ENCODE measurements at places on chromosomes 5 and 9. TPM values are rescaled to one million over a fixed set of nuclear protein-coding genes. Genes with fewer than 3 reads are reported as not detected.

GRCh38 chr9:13567833-13568232 is 288.3 kb upstream of the MPDZ start:
- no peak for DNase-seq

DNA sequence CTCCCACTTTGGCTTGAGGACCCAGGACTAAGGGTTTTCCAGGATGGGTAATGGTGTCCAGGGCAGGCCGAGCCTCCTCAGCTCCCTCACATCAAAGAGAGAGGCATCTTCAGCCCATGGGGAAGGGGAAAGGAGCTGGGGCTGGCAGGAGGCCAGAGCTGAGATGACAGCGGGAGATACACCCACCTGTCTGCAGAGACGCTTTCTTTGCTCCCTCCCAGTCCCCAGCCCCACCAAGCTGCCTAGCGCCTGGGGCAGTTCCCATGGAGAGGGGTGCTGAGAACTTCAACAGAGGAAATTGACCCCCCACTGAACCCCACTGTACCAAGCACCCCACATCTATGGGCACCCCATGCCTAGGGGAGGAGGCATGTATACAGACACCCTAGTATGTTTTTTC is 10.6 kb downstream of the PCDH1 start:
- no peak for DNase-seq

GRCh38 chr5:38795986-38796741 is 49.6 kb upstream of the OSMR start:
- DNase-seq, result no peak

DNA sequence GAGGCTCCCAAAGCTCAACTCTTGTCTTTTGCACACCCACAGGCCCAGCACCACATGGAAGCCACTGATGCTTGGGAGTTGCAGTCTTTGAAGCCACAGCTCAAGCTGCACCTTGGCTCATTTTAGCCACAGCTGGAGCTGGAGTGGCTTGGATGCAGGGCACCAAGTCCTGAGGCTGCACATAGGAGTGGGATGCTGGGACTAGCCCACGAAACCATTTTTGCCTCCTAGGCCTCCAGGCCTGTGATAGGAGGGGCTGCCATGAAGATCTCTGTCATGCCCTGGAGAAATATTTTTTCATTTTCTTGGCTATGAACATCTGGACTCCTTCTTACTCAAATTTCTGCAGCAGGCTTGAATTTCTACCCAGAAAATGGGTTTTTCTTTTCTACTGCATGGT is 438.5 kb upstream of the TNC start:
- DNase-seq, result no peak

DNA sequence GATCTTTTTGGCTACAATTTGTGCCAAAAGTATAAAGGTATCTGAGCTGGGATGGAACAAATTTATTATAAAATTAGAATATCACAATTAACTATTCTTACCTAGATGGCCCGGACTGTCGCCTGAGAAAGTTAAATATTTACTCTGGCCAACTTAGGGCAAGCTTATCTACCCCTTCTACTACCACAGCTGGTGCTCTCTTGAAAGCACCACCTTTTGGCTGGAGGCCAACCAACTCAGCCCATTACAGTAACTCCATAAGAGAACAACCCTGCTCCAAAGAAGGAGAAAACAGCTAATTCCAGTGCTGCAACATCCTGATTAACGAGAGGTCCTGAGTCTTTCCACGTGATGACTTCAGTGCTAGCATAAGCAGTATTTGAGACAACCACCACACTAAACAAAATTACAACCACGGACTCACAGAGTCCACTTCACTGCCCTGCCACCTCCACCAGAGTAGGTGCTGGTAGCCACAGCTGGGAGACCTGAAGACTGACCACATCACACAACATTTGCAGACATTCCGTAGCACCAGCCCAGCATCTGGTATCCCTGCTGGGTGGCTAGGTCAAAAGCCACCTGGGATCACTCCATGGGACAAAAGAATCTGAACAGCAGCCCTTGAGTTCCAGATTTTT is 43.2 kb downstream of the RGMB start:
- DNase-seq, result no peak

FAM169A gene
- 7.4 TPM for total RNA-seq

- DNase-seq, result no peak
Observed at GRCh38 chr5:39076101-39076756, 2.0 kb upstream of the RICTOR start.

DNA sequence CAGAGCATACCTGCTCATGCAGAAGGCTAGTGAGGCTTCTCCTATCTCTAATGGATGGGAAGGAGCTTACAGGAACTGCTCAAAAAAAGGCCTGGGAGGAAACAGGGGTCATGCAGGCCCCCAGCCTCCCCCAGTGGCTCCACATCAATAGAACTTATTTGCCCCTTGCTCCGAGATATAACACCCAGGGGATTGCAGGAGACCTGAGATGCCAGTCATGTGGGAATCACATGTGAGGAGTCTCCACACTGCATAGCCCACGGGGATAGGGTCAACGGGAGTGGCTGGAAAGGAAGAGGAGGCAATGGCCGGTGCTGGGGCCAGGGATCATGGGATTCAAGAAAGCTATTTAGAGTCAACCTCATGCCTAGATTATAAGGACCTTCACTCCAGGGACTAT is 76.2 kb downstream of the NRG2 start:
- DNase-seq, result no peak

DNA sequence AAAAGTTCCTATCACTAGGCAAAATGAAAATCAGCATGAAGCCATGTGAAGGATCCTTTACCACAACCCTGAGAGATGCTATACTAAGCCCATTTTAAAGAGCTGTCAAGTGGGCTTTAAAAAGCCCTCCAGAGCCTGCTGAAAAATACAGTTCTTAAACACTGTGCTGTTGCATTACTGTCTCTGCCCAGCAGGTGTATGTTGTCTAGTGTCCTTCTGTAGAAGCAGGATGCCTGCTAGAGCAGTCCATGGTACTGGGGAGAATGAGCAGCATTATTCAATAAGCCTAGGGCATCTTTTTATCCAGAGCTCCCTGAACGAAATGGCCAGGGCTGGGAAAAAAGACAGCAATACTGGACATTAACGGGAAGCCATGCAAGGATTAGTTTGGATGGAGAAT is 126.2 kb upstream of the PLCXD3 start:
- no peak for DNase-seq

DNA sequence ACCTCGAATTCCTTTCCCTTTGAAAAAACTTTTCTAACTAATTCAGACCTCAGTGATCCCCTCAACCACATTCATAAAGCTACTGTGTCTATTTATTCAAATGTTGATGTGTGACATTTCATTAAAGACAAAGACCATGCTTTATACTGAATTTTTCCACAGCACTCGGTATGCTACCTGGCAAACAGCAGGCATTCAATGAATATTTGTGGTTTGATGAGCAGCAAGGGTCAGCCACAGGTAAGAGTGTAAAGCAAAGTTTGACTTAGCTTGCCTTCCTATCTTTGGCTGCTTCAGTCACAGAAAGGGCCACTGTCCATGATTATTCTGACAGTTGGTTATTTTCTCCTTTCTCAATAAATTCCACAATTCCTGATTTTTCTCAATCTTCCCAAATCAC is 5.1 kb upstream of the CDC42SE2 start:
- no peak for DNase-seq

DNA sequence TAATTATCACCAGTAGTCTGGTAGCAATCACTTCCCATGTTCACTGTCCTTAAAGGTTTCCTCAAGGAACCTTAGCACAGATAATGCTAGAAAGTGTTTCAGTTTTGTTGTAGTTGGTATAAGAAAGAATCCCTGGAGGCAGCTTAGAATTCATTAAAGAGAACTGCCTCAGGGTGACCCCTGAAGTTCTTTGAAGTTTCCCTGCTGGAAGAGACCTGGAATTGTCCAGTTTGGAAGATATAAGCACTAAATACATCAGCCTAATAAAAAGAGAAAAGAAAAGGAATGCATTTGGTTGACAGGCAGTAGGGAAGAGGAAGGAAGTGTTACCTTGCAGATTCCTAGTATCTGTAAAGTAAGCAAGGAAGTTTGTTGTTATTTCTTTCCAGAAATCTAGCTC is 999.6 kb upstream of the DMAC1 start:
- no peak for DNase-seq

ORM2 gene
- total RNA-seq, result not detected

GRCh38 chr5:109755761-109756160 is 66.0 kb downstream of the MAN2A1 start:
- no peak for DNase-seq

DNA sequence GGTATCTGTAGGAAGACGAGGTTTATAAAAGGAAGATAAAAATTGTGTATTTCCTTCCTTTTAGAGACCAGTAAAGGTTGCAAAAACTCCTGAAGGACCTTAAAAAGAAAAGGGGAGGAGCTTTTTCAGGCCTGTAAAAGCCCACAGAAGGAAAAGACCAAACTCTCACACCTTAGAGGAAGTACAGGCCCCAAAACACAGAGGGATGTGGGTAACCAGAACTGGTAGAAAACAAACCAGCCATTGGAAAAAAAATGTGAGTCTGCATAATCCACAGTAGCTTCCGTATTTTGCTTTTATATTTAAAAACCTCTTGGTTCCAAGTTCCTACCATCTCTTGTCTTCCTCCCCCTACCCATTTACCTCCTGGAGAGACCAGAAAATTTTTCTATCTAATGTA is 8.5 kb downstream of the GIN1 start:
- DNase-seq, result peak; percentile 35

GRCh38 chr9:28127101-28127500 is 553.8 kb upstream of the C9orf72 start:
- no peak for DNase-seq

DNA sequence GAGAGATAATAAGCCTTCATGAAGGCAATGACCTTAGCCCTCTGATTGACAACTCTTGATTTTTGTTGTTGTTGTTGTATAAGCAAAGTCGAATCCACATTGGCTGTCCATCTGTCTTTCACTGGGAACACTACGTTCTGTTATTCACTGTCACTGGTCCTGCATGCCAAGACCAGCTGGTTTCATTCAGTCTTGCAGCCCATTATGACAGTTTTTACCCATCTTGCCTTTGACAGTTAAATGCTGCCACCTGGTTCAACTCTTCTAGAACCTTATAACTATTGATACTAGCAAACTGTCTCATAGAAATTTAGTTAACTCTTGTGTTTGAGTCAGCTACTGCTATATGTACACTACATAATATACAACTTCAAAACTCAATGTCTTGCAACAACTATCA is 382.3 kb upstream of the CDH10 start:
- DNase-seq, result no peak

DNA sequence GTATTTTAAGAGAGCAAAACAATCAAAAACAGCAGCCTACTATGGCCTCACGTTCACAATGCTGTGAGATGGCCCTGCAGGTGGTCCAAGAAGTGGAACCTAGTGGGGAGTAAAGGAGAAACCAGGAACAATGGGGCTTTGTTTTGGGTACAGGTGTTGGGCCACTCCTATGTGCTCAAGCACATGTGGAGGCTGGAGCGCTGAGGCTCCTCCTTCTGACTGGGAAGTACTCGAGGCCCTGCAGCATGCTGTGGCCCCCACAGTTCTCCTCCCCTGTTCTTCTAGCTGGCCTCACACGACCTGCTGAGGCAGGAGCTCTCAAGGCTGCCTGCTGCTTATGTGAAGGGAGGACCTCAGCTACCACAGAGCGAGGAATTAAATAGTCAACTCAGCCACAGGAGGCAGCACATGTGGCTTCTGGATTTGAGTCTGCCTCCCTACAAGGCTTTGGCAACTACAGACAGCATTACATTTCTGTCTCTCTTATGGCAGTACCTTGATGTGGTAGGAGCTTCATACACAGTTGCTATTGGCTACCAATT is 482.3 kb downstream of the SPOCK1 start:
- no peak for DNase-seq

GRCh38 chr5:72523960-72524582 is 16.9 kb upstream of the ZNF366 start:
- no peak for DNase-seq

GRCh38 chr5:14859980-14860379 is 11.6 kb downstream of the ANKH start:
- no peak for DNase-seq

DNA sequence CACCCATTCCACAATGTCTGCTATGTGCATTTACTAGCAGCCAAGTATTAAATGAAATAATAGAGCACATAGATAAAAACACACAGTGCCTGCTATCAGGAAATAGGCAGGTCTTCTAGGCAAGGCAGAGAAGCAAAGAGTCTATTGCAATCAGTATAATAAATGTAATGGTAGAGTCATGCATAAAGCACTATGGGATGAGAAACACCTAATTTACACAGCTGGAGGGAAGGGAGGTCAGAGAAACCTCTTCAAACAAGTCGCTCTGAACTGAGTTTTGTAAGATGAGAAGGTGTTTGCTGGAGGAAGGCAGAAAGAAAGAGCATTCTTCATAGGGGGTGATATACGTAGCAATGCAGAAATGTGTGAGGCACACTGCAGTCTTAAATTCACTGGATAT is 341.0 kb upstream of the DMAC1 start:
- no peak for DNase-seq

GRCh38 chr5:133930061-133930812 is 38.2 kb downstream of the C5orf15 start:
- DNase-seq, result peak; percentile 47

DNA sequence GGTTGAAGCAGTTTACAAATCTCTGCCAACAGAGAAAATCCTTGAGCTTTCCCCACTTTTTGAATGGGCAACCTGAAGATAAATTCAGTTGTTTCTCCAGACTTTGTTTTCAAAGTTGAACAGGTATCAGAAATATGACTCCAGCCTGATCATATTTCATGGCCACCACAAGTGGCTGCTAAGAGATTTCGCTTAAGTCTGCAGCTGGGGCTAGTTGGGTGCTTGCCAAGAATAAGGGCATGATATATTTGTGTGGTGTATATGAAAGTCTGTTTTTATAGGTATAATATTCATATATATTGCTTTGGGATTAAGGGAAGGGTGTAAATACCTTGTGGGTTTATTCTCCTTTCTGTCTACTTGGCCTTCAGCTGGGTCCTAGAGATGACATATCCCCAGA is 168.4 kb upstream of the GDNF start:
- no peak for DNase-seq

WHRN gene
- 24.2 TPM for total RNA-seq

DNA sequence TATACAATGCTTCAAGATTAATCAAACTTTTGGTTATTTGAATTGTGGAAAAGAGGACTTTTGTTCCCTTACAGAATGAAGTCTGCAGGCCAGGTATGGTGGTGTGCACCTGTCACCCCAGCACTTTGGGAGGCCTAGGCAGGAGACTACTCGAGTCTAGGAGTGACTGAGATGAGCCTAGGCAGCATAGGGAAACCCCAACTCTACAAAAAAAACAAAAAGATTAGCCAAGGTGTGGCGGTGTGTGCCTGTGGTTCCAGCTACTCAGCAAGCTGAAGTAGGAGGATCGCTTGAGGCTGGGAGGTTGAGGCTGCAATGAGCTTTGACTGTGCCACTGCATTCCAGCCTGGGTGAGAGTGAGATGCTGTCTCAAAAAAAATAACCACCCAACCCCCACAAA is 9.3 kb downstream of the CCNH start:
- no peak for DNase-seq

- no peak for DNase-seq
Observed at GRCh38 chr5:122180146-122180712, 50.9 kb downstream of the ZNF474 start.

- DNase-seq, result no peak
Observed at GRCh38 chr5:14231890-14232289, 88.7 kb downstream of the TRIO start.

Measured in CD4-positive, CD25-positive, alpha-beta regulatory T cell (primary cell).